ENCODE measurements at places on chromosomes 7 and 10.

DNA sequence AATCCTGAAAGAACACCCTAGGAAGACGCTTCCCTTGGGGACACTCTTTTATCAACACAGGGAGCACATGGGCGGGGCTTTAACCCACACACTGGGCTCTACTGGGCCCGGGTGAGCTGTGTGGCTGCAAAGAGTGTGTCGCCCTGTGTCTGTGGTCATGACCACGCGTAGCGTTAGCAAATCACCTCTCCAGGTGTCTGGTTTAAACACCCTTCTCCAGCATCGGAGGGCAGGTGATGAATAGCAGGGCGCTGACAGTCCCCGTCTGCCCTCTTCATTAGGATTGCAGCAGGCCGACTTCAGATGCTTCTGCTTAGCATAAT is 127.7 kb downstream of the ADARB2 start:
- DNase-seq = no peak

GRCh38 chr7:99229234-99229633 is 21.3 kb upstream of the KPNA7 start:
- DNase-seq = no peak

DNA sequence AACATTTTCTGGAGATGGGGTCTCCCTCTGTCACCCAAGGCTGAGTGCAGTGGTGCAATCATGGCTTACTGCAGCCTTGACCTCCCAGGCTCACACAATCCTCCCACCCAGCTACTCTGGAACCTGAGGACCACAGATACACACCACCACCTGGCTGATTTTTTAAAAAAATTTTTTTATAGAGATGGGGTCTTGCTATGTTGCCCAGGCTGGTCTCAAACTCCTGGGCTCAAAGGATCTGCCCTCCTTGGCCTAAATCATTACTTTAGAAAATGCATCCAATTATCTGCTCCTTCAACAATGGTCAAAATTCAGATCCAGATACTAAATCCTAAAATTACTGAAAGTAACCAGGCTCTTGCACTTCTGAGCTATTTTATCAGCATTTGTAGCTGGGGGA is 55.2 kb downstream of the CTBP2 start:
- no peak for DNase-seq

- DNase-seq = no peak
Observed at GRCh38 chr7:134747326-134747725, 32.1 kb upstream of the CALD1 start.

GRCh38 chr10:72567421-72567820 is 58.5 kb downstream of the MICU1 start:
- no peak for DNase-seq

DNA sequence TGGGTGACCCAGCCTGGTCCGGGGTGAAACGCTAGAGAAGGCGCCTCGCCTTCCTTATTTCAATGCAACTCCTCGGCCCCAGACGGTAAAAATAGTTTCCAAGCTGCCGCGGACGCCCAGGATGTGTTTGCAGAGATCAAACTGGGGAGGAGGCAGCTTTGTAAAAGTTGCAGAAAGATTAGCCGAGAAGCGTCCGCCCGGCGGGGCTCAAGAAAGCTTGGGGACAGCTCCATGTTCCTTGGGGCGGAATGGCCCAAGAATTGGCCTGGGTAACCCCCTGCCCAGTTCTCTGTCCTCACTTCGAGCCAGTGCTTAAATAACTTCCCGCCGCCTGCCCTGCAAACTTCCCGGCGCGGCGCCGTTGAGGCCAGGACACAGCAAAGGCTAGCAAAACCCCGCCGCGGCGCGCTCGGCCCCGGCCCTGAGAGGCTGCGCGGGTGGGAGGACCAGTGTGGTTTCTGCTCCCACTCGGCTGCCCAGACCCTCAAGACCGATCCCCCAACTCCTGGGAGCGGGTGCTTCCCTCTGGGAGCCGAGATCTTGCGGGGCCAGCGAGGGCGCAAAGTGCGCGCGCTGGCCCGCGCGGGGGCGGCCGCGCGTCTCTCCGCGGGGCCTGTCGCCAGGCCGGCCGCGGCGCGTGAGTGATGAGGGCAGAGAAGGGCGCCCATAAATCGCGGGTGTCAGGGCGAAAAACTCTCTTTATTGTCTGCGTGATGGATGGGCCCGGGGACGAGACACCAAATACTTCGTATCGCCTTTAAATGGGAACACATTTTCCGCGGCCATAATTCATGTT is 6.3 kb upstream of the ZNF503 start:
- DNase-seq = peak; percentile 58

- DNase-seq = no peak
Observed at GRCh38 chr10:32207544-32207943, 139.4 kb downstream of the EPC1 start.

DNA sequence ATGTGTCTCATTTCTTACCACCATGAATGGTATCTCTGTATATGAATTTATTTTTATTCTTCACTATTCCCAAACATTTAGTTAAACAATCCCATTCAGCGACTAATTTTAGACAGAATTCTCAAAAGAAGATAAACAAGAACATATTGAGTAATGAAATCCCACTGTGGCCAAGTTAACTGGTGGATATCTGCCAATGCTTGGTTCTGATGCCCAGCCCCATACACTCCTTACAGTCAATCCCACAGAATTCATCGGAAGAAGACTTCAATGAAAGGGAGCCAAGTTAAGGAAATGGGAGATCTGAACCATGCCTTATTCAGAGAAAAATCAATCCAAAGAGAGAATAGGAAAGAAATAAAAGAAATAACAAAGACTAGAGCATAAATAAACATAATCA is 518.0 kb downstream of the XPNPEP1 start:
- no peak for DNase-seq

GRCh38 chr7:40746841-40747556 is 612.2 kb downstream of the SUGCT start:
- DNase-seq = no peak

GRCh38 chr7:144545330-144545729 is 141.8 kb upstream of the NOBOX start:
- no peak for DNase-seq

DNA sequence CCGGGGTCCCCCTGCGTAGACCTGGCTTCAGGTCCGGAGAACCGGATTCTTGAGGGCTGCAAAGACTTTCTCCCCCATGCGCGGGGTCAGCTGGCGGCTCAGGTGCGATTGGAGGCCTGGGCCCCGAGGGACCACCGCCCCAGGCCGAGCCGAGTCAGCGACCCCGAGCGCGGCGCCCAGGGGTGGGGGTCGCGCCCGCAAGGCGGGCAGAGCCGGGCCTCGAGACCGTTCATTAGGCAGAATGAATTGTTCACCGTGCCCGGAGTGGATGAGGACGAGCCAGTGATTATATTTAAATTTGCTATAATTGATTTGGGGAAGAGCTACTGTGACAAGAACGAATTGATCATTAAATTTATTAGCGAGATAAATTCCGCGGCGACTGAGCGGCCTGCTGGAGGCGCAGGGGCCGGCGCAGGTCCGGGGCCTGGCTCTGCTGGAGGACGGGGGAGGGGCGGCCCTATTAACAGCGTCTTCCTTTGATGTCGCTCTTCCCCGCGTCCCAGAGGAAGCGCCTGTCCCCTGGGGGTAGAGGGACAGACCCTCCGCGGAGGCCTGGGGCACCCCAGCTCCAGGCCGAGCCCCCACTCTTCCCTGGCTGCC is 7.5 kb downstream of the MNX1 start:
- DNase-seq = no peak

GRCh38 chr7:1934017-1934416 is 263.9 kb downstream of the ELFN1 start:
- no peak for DNase-seq

GRCh38 chr7:106740806-106741205 is 79.8 kb upstream of the CCDC71L start:
- no peak for DNase-seq

- DNase-seq = no peak
Observed at GRCh38 chr7:41438705-41439514, 264.0 kb downstream of the INHBA start.

DNA sequence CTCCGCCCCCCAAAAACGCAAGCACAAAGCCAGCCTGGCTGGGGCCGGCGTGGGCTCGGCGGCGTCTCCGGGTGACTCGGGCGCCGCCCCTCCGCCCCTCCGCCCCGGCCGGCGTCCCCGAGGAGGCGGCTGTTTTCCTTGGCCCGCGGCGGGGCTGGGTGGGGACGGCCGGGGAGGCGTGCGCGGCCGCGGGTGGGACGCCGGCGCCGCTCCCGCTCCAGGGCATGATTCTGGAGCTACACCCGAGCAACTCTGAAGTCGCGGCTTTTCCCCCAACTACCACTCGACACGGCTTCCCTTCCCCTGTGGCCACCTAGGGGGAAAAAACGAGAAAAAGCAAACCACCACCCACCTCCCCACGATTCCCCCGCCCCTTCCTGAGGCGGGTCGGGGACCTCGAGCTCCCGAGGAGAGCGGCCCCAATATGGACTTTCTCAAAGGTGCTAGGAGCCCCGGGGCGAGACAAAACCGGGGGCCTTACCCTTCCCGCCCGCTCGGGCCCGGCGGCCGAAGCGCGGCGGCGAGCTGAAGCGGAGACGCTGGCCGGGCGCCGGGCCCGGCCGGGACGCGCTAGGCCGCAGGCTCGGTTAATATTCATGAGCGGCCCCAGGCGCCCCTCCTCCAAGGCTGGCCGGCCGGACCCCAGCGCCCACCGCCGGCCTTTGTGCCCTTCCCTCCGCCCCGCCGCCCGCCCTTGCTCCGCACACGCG is 856 bp downstream of the ARHGAP21 start:
- DNase-seq = peak; percentile 50

- DNase-seq = no peak
Observed at GRCh38 chr10:90420637-90421318, 437.1 kb downstream of the HTR7 start.

GRCh38 chr7:66060796-66061195 is 14.8 kb upstream of the ASL start:
- no peak for DNase-seq

GRCh38 chr10:6385665-6386064 is 182.9 kb downstream of the PFKFB3 start:
- no peak for DNase-seq

- DNase-seq = no peak
Observed at GRCh38 chr10:1632596-1632995, 104.7 kb downstream of the ADARB2 start.

- DNase-seq = no peak
Observed at GRCh38 chr10:88227342-88228018, 355.6 kb downstream of the RNLS start.

DNA sequence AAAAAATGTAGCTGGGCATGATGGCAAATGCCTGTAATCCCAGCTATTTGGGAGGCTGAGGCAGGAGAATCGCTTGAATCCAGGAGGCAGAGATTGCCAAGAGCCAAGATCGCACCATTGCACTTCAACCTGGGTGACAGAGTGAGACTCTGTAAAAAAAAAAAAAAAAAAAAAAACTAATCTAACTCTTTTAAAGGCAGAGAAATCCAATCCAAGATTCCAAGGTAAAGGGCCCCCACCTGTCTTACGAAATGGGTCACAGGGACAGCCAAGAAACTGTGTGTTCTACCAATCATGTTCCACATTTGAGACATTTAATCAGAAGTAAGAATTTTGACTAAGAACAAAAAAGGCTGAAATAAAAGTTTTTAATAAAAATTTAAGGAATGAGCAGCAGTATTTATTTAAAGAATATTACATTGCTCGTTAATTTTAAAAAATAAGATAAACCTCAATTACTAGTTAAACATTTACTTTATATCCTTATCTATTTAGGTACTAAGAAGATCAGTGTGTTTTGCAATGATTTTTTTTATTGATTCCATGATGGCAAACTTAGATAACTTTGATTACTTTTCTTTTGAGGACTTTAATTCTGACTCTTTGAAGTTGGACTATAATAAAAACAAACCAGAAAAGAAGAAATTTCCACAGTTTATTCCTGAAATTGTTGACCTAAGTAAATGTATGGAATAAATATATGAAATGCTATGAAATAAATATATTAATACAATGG is 6.7 kb upstream of the OAT start:
- DNase-seq = no peak

DNA sequence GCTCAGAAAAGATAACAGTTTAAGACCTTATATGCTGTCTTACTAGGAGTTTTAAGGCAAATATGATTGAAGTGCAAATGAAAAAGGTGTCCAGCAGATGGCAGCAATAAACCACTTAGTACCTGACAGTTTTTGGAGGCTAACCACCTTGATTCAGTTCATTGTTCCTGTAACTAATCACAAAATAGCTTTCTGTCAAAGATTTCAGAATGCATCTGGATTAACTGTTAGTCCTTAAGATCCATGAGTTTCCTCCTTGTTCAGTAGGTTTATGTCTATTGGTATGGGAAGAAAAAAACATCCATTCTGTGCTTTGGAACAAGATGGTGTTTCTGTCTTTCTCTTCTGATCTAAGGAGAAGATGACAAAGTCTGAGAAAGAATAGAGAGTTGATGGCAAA is 46.6 kb downstream of the CCSER2 start:
- peak; percentile 33 for DNase-seq

DNA sequence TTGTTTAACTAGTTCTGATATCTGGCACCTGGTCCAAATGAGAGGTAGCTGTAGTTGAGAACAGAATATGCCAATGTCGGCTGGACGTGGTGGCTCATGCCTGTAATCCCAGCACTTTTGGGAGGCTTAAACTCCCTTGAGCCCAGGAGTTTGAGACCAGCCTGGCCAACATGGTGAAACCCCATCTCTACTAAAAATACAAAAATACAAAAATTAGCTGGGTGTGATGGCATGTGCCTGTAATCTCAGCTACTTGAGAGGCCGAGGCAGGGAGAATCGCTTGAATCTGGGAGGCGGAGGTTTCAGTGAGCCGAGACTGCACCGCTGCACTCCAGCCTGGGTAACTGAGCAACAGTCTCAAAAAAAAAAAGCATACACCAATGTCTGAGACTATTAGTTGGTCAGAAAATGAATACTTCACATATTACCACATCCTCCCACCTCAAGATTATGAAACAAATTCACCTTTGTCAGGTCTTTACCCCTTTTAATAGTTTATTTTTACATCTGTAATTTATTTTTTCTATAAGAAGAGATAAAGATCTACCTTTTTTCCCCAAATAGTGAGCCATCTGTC is 38.8 kb downstream of the EPC1 start:
- no peak for DNase-seq

- DNase-seq = no peak
Observed at GRCh38 chr7:82414389-82414788, 29.2 kb downstream of the CACNA2D1 start.

DNA sequence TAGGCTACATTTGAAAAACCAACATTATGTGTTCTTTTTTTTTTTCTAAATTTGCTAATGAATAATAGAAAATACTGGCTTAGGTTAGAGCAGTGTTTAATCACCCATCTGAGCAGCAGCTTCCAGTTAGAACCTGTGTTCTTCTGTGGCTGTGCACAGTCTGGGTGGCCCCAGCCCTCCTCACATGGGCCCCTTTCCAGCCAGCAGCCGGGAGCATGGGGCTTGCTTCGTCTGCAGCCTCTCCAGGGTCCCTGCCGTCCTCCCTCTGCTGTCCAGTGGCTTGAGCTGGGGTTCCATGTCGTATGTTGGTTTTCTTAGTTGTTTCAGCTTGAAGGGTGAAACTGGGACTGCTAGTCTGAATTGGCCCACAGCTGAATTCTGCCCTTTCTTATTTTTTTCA is 37.3 kb downstream of the BNIP3 start:
- DNase-seq = no peak

DNA sequence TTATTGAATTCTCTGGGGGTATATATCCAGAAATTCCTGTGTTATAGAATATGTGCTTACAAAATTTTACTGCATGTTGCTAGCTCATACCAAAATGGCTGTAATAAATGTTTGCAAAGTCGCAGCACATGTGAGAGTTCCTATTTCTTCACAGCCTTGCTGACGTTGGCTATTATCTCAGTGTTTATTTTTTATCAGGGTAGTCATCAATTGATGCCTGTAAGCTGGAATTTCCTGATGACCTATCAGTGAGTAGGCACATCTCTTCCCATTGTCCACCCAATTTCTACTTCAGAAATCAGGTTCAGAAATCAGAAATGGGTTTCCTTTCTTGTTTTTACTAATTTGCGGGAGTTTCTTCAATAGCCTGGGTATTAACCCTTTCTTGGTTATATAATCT is 268.1 kb upstream of the FZD8 start:
- DNase-seq = no peak
